ENCODE measurements at places on chromosomes 1 and 21.

GRCh38 chr1:25608488-25609178 is 8.0 kb upstream of the MAN1C1 start:
- DNase-seq, result peak; percentile 79

GRCh38 chr21:18161841-18162240 is 82.8 kb upstream of the CHODL start:
- no peak for DNase-seq

- no peak for DNase-seq
Measured at GRCh38 chr1:201329286-201329685, 46.0 kb downstream of the PKP1 start.

GRCh38 chr1:26010825-26011224 is 10.8 kb upstream of the EXTL1 start:
- DNase-seq, result no peak

GRCh38 chr1:31593136-31593665 is 16.9 kb downstream of the TINAGL1 start:
- DNase-seq, result no peak

- no peak for DNase-seq
Measured at GRCh38 chr1:71831646-71832045, 450.7 kb downstream of the NEGR1 start.

DNA sequence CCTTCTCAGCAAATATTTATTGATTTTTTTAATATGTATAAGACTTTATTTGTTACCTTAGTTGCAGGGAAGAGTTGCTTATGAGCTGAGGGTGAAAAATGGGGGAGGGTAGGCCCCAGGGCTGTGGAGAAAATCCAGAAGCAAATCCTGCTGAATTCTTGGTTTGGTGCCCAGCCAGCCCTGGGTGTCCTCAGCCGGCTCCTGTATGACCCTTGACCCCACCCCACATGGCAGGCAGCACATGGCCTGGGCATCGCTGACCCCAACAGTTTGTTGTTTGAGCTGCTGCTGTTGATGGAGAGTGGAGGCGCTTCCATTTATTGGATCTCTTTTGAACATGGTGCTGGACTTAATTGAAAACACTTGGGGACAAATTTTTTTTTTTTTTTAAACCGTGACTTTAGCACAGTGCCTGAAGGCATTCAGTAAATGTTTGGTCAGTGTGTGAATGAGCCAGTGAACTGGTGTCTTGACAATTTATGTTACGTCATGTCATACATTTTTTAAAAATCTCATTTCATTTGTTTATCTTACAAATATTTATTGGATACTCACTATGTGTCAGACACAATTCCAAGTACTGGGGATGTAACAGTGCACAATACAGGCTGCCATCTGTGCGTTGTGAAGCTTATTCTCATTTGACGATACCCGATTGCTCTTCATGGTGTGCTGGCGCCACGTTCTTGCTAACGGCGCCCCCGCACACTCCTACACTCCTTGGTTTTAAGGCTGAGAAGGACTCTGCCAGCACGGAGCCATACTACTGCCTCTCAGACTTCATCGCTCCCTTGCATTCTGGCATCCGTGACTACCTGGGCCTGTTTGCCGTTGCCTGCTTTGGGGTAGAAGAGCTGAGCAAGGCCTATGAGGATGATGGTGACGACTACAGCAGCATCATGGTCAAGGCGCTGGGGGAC is 98.8 kb downstream of the MTR start:
- DNase-seq, result no peak

DNA sequence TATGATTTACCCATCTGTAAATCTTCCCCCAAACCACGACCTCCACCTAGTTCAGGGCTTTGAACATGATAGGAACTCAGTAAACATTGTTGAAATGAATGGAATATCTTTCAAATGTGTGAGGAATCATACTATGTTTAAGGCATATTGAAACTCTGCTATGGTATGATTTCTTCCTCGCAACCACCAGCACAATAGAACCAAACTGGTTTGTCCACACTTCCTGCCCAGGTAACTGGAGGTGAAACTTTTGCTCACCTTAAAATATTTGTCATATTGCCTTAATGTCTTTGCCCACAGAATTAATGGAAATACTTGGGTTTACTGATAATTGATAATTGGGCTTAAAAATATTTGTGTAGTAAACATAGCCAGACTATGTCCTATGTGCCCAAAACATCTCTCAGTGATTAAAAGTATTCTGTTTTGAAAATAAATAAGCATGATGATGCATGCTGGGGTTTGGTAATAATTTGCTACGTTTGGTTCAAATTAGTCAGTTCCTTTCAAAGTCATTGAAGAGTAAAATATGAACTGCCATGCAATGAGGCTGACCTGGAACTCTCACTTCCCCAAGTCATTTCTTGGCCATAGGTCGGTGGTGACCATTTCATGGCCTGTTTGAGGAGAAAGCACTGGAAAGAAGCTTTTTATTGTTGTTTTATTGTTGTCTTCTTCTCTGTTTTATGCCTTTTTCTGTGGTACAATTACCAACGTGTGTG is 73.3 kb downstream of the TNFSF18 start:
- DNase-seq, result no peak

- DNase-seq, result no peak
Measured at GRCh38 chr21:43209575-43210453, 41.0 kb downstream of the CRYAA start.

GRCh38 chr1:4612991-4613390 is 41.4 kb upstream of the AJAP1 start:
- DNase-seq, result no peak

GRCh38 chr1:217052626-217053025 is 329.4 kb upstream of the ESRRG start:
- no peak for DNase-seq

DNA sequence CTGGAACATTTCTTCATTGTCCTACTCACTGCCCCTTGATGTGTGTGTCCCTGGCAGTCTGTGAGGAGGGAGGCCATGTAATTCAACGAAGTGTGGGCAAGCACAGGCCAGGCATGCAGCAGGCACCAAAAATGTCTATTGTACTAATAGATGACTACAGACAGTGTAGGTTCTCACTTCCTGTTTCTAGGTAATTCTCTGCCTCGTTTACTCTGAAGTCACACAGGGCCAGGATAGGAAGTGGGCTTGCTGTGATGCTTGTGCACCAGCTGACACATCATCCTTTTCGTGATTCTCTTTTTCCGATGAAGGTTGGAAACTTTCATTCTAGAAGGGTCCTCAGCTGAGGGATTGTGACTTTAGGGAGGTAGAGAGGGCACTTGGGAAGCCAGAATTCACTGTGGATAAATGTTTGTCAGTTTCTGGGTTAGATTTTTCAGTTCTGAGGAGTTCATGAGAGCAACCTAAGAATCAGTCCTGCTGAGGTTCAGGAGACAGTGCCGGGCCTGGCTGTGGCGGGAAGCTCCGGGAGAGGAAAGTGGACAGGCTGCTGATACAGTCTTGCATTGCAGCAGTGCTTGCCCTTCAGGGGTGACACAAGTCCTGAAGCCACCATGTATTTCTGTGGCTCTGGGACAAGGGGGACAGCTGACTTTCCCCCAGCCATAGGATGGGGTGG is 4.3 kb upstream of the CSF1 start:
- no peak for DNase-seq

GRCh38 chr1:60596791-60597750 is 485.3 kb upstream of the NFIA start:
- no peak for DNase-seq

GRCh38 chr1:167503626-167504466 is 14.5 kb downstream of the CD247 start:
- no peak for DNase-seq

GRCh38 chr1:11354893-11355553 is 82.0 kb downstream of the UBIAD1 start:
- DNase-seq, result no peak

- no peak for DNase-seq
Measured at GRCh38 chr1:14873677-14874076, 275.2 kb downstream of the KAZN start.

DNA sequence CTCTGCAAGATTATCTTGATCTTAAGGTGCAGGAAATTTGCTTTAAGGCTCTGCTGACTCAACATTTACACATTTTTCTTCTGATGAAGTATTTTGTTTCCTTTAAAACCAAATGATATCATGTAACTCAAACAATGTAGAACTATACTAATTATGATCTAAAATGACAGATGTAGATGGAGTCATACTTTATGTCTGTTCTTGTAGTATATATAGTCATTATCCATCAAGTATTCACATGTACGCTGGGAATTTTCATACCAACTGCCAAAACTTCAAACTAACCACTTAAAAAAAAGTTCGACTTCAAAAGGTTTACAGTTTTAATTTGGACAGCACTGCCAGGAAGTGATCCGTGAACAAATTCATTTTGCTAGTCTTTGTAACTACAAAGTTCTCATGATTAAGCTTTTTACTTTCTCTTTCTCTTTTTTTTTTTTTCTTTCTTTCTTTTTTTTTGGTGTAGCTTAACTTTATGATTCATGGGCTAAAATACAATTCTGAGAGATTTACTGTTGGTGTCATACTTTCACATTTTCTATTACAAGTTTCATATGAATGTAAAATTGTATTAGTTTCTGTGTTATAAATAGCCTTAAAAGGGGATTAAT is 509.0 kb upstream of the CXADR start:
- DNase-seq, result no peak

DNA sequence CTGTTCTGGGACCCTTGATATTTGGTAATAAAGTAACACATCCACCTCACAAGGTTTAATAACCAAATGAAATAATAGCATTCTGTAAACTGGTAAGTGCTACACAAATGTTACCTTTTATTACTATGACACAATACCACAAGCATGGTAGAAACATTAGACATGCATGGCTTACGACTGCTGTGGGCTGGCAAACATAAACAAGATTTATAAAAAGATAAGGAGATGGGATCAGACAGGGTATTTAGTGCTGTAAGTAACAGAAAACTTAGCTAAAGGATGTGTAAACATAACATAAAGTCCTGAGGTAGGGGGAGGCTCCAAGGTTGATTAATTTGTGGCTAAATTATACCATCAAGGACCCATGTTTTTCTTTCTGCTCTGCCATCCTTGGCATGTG is 212.6 kb downstream of the BARHL2 start:
- DNase-seq, result no peak

- DNase-seq, result no peak
Measured at GRCh38 chr1:184951788-184952187, 22.5 kb downstream of the NIBAN1 start.

- DNase-seq, result no peak
Measured at GRCh38 chr1:71745326-71745725, 537.0 kb downstream of the NEGR1 start.

DNA sequence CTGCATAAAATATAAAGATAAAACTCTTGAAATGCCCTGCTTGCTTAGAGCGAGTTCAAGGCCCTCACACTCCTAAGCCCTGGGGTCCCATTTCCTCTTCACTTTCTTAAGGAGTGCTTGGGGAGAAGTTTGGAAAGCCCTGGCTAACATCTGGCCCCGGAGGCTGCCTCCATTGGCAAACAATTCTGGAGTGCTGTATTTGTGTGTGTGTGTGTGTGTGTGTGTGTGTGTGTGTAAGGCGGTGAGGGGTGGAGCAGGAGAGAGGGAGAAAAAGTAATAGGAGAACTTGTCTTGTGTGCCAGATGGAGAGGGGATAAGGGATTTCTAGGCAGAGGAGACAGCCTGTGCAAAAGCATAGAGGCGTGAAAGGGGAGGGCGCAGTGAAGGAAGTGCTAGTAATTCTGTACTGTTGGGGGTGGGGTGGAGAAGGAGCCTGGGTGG is 578 bp upstream of the TRIM62 start:
- no peak for DNase-seq

DNA sequence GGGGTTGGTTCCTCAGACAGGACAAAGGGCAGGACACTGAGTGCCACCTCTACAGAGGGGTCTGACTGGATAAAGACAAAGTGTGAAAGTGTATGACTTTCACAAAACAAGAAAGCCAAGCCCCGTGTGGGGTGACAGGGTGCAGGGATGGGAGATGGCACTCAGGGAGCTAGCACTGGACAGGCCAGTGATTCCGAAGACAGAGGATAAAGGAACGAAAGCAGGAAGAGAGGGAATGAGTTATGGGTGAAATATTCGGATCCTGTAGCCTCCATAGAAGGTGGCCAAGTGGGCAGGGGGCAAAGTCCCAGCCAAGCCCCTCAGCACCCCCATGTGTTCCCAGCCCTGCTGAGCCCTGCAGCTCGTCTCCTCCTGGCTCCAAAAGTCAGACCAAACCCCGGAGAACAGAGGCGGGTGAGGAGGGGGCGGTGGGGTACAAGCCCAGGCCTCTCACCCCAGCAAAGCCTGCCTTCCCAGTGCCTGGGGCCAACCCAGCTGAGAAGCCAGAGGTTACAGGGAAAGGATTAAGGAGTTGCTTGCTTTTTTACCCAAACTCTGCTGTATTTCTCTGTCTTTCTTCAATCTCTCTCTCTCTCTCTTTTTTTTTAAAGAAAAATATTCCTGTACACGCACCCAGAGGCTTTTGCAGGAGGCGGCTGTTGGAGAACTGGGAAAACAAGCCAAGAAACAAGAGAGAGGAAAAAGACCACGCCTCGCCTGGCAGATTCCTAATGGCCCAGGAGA is 14.0 kb upstream of the WASF2 start:
- no peak for DNase-seq

- DNase-seq, result no peak
Measured at GRCh38 chr1:10514490-10515235, 39.9 kb downstream of the PEX14 start.

DNA sequence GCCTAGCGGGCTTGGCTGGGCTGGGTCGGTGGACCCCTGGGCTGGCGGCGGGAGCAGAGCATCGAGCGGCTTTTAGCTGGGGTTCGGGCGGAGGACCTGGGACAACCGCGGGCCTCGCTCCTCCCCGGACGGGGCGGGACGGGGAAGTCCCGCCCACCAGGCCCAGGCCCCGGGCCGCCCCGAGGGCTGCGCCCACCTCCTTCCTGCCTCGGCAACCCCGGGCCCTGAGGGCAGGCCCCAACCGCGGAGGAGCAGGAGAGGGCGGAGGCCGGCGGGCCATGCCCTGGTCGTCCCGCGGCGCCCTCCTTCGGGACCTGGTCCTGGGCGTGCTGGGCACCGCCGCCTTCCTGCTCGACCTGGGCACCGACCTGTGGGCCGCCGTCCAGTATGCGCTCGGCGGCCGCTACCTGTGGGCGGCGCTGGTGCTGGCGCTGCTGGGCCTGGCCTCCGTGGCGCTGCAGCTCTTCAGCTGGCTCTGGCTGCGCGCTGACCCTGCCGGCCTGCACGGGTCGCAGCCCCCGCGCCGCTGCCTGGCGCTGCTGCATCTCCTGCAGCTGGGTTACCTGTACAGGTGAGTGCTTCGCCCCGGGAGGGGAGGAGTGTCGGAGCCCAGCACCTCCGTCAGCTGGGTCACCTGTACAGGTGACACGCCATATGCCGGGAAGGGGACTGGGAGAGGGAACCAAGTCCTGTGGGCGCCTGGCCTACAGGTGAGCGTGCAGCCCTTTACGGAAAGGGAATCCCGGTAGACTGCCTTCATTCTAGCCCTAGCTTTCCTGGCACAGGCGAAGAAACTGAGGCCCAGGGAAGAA is at the start of gene XKR8:
TSS of gene XKR8 (plus strand) at position 182 of the 812 bp plus-strand sequence. CDS start at position 279, 97 bp downstream.
- peak; percentile 68 for DNase-seq

DNA sequence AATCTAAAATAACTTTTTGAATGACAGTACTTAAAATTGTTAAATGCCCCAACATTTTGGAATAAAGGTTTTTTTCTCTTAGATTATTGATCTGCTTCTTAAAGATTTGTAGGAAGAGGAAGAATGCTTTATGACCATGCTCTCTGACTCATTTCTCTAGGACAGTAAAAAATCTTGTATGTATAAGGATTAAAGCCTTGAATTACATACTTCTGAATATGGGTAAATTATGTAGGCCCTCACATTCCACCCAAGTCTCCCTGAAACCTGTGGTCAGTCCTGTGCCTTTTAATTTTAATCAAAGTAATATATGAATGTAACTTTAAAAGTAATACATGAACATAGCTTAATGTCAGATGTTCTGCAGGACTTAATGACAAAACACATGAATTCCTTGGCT is 50.5 kb downstream of the ABCD3 start:
- DNase-seq, result no peak

Data from effector CD8-positive, alpha-beta T cell (primary cell).